ENCODE measurements at places on chromosomes 16 and 17.

DNA sequence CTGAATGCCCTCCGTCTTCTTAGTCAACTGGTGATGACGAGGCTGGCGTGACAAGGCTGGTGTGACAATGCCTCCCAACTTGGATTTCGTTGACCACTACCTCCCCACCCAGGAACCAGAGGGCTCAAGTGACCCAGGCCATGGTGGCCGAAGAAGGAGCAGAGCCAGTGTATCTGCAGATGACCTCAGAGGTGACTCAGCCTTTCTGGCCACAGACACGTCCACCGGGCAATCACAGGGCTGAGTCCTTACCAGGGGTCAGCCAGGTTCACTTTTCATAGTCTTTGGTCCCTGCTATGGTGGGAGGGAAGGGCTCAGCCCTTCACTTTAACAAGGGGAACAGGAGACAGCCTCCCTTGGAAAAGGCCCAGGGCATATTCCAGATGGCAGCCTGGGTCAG is 116.3 kb downstream of the MAF start:
- DNase-seq: no peak

GRCh38 chr17:33121272-33121671 is 129.6 kb downstream of the SPACA3 start:
- no peak for DNase-seq

GRCh38 chr16:57842601-57843000 is 40.3 kb upstream of the KIFC3 start:
- DNase-seq: no peak

DNA sequence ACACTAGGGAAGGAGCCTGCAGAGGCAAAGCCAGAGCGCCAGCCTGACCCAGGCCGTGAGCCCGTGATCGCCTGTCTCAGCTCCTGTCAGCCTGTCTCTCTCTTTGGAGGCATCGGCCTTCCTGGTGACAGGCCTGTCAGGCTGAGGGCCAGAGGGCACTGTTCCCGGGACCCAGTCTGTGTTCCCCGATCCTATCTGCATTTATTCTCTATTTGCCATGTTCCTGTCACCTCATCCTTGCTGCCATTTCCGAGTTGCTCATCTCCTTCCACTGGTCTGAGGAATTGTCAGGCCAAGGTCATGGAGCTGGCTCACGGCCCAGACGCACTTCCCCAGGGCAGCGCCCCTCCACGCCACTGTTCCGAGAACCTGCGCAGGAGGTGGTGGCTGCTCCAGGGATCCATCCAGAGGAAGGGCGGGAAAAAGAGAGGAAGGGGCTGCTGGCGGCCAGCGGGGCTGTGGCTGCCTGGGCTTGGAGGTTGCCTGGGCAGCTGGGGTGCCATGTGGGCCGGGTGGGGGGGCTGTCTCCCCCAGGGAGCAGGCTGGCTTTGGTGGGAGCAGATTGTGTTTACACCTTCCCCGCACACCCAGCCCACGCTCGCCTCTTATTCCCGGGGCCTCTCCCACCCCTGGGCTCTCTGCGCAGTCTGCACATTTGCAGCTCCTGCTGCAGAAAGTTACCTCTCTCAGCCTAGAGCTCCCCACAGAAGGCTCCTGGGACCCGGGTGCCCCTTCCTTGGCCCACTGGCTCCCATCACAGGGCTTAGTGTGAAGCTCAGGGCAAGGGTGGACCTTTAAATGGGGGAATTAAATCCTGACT is 4.9 kb downstream of the PRCD start:
- no peak for DNase-seq

DNA sequence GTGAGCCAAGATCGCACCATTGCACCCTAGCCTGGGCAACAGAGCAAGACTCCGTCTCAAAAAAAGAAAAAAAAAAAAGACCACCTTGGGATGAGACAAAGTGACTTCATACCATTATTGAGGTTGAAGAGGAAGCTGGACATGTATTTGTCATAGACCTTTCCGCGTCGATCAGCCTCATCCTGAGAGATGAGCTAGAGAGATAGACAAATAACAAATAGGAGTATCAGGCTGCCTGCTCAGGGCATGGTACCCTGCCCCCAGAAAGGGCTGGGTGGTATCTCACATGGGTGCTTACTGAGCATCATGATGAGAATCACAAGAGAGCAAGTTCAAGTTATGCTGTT is 22.1 kb downstream of the CNTNAP1 start:
- no peak for DNase-seq
